ENCODE measurements at places on chromosomes 1 and 21.

DNA sequence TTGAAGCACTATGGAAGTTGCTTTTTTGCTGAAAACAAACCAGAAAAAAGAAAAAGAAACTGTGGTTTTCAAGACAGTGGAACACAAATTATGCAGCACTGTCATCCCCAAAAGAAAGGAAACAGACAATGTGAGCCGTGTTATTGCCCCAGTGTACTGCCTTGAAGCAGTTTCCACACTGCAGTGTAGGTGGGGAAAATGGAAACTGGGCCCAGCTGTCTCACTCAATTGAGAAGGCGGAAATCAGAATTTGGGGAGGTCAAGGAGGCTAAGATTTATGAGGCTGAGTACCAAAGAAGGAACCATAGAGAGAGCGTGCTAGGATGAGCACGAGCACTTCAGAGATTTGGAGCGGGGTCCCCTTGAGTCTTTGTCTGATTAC lies 55.5 kb downstream of the MPZL1 start:
- no peak for DNase-seq

- no peak for DNase-seq
These were observed 82.9 kb downstream of the ITPKB start for GRCh38 chr1:226656201-226656600.

DNA sequence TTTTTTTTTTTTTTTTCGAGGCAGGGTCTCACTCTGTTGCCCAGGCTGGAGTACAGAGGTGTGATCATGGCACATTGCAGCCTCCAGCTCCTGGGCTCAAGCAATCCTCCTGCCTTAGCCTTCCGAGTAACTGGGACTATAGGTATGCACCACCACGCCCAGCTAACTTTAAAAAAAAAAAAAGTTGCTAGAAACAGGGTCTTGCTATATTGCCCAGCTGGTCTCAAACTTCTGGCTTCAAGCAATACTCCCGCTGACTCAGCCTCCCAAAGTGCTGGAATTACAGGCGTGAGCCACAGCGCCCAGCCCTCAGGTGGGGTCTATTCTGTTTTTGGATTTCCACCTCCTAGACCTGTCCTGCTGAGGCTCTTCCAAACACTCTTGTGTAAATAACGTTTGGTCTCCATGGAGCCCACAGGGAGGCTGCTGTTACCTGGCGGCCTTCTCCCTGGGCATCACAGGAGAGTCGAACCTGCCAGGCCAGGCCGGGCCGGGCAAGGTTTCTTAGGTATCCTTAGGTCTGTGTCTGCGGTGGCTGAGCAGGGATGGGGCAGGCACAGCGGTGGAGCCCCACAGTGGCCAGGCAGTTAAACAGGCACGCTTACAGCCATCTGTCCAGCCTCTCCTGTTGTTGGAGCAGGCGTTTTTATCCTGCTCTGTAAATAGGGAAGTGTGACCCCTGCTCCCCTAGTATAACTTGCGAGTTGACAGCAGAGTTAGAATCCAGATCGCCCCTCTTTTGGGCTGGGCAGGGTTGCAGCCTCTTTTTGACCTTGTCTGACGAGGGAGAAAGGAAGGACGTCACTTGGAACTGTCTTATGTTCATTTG lies 18.8 kb downstream of the PLEKHM2 start:
- DNase-seq, result no peak

DNA sequence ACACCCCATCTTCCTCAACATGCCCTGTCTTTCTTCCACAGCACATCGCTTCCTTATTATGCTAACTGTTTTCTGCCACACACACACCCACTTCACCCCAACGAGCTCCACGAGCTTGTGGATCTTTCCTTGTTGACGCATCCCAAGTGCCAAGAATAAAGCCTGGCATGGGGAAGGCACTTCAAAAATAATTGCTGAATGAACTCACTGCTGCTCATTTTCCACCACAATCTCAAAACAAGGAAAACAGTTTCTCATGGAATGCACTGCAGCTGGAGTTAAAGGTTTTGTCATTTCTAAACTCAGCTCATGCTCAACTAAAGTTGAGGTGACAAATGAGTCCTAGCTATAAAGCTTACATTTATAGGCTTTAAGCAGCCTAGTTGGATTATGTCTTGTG lies 86.0 kb downstream of the TIAM1 start:
- DNase-seq, result no peak

GRCh38 chr1:115326419-115326818 lies 11.6 kb downstream of the NGF start:
- no peak for DNase-seq

GRCh38 chr1:209926045-209926444 lies 12.0 kb upstream of the SYT14 start:
- no peak for DNase-seq

- no peak for DNase-seq
These were observed 204.7 kb downstream of the MATN1 start for GRCh38 chr1:30518696-30519095.

DNA sequence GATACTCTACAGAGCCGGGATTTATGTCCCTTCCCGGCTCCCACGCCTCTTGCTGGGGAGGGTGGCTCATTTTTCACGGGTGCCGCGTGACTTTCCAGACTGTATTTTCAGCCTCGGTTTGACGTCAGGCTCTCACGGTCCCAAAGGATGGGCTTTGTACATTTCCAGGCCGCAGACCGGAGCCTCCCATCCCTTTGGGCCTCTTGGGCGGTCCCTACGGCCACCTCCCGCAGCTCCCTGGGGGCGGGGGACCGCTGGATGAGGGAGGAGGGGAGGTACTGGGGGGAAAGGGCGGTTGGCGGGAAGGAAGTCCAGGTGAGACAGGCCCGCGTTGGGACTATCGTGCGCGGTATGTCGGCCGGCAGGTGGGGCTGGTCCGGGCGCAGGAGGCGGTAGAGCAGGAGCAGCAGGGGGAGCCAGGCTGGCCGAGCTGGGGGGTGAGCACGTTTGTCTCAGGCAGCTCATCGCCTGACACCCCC lies 17.9 kb downstream of the UBL4B start:
- DNase-seq, result no peak
